HCEC 1CT (cell line): ENCODE measurements at places on chromosomes 1 and 21.
A peak's percentile ranks its signal among the peaks of the same experiment; 100 is the strongest.

DNA sequence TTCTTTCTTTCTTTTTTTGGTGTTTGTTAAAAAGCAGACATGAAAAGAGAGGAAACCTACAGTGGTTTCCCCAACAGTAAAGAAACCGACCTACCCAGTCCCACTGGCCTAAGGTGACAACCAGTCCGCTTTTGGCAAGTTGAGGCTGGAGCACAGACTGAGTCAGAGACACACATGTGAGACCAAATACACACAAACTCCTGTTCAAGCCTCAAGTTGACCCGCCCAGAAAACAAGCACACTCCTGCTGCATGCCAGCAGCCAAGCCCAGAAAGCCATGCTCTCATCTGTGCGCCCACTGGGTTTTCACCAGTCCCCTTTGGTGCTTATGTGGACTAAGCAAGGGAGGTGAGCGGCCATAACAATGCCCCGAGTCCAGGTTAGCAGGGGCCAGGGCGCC, 64.6 kb upstream of the GPR153 start:
- no peak for DNase-seq

DNA sequence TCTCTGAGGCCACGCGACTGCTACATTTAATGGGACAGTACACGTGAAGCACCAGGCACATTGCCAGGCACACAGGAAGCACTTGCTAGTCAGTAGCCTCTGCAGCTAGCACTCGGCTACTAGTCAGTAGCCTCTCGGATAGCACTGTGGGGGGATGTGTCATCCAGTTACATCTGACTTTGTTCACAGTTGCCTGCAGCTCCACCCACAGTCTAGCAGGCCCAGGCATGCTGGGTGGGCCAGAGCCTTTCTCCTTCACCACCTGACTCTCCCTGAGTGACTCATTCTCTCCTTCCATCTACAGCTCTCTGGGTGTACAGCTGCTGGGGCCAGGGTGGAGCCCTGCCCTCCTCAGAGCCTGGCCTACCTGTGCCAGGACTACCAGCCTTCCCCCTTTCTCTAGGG, 51.5 kb downstream of the PTPRF start:
- DNase-seq, result peak; percentile 93

GRCh38 chr1:53572065-53572814, 113.0 kb downstream of the DMRTB1 start:
- peak; percentile 60 for DNase-seq

DNA sequence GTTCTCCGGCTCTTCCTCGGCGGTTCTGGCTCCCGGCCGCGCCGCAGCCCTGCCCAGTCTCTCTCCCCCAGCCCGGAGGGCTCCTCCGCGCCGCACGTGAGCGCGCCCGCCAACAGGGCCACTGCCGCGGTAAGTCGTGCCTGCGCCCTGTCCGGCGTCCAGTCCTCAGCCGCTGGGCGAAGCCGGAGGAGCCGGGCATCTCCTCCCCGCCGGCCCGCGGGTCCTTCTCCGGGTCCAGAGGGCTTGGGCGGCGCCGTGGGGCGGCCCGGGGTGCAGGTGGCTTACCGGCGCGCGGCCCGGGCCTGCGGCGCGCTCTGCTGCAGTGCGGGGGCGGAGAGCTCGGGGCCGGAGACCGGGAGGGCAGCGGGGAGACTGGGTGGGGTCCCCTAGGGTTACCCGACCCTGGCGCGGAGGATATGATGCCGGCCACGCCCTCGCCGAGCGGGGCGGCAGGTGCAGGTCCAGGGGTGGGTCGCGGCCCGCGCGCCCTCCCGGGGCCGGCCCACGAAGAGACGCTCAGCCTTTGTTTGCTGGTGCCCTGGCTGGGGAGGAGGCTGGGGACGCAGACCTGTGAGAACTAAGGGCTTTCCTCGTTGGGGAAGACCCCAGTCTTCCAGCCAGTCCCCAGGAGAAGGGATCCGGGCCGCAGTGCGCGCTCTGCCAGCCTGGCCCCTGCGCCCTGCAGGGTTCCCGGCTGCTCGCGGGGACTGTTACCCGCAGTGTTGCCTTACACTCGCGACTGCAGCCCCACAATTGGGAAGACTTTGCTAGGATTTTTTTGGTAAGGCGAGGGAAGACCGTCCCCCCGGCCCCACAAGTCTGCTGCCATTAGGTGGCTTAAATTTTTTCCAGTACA, at the start of gene DOP1B:
Gene DOP1B, plus strand, starts transcription at position 10 of the 856 bp plus-strand sequence. CDS start 7,910 bp downstream, outside the sequence.
- no peak for DNase-seq

DNA sequence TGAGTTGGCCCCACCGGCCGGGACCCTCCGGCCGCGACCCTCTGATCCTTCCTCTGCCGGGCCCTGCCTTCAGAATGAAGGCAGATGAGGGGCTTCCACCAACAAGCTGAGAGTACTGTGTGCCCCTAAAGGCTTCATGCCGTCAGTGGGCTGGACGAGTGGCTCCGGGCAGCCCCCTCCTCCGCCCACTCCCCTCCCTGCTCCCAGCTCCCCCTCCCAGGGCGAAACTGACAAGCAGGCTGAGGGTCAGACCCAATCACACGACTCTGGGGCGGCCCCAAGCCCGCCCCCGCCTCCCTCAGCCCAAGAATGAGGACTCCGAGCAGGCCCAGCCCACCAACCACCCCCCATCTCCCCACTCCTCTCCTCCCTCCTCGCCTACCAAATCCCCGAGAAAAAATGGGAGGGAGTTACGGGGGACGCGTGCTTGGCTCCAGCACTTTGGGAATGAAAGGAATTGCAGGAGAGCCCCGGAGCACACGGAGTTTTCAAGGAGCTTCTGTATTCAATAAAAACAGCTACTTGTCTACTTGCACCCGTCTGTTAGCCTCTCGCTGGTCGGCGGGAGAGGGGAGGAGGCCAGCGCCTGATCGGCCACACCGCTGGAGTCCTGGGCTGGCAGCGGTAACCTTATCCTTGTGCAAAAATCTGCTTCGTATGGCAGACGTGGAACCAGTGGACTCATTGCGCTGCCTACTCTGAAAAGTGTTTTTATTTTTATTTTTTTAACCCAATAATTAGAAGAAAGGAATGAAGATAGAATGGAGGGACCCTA, at the start of gene COL11A1:
Gene COL11A1, minus strand, starts transcription at position 147 of the 775 bp plus-strand sequence. CDS start 344 bp downstream, outside the sequence.
- no peak for DNase-seq

- DNase-seq, result no peak
Observed at GRCh38 chr1:201224666-201225370, 34.2 kb downstream of the IGFN1 start.

DNA sequence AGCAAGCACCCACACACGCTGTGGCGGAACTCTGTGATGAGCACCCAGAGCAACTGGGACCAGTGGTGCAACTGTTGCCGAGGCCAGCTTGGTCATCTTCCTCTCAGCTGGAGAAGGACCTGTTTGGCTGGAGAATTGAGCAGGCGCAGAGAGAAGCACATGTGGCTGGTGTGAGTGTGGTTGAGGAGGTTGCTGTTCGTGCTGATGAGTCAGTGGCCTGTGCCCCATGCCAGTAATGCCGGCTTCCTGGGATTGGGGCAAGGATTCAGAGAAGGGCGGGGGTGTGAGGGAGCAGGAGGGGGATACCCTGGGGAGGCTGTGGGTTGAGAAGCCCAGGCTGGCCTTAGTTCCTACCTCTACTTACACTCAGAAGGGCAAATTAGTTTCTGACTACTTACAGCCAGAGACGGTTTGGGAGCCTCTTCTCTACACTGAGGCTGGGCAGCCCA, 57.5 kb upstream of the EPS8L3 start:
- DNase-seq, result peak; percentile 98

DNA sequence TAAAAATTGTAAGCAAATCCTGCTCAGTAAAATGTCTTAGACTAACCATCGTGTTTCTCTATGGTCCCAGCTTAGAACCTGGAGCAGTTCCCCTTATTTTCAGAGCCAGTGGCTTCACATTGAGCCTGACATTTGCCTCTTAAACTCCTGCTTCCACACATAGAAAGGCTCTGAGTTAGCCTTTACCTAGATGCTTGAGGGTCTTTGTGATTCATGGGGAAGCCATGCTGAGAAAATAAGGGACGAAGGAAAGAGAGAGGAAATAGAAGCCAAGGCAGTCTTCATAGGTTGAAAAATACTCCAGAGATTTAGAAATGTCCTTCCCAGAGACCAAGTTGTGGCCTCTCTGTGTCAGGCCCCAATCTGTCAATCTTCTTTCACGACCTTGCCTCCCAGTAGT, 16.1 kb upstream of the RBBP5 start:
- no peak for DNase-seq

DNA sequence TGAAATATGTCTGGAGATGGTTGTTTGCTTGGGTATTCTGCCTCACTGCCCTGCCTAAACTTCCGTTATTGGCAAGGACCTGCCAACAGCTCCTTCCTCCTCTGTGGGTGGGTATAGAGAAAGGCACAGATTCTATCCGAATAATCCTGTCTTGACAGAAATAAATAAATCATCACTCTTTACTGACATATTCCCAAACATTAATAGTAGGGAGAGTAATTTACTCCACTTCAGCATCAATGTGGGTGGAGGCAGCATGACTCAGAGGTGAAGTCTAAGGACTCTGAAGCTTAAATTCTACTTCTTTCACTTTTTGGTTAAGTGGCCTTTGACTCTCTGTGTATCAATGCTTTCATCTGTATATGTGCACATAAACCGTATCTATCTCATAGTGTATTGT, 2.9 kb downstream of the CD84 start:
- DNase-seq, result no peak

- DNase-seq, result no peak
Observed at GRCh38 chr21:31650930-31651329, 8.6 kb upstream of the SOD1 start.

DNA sequence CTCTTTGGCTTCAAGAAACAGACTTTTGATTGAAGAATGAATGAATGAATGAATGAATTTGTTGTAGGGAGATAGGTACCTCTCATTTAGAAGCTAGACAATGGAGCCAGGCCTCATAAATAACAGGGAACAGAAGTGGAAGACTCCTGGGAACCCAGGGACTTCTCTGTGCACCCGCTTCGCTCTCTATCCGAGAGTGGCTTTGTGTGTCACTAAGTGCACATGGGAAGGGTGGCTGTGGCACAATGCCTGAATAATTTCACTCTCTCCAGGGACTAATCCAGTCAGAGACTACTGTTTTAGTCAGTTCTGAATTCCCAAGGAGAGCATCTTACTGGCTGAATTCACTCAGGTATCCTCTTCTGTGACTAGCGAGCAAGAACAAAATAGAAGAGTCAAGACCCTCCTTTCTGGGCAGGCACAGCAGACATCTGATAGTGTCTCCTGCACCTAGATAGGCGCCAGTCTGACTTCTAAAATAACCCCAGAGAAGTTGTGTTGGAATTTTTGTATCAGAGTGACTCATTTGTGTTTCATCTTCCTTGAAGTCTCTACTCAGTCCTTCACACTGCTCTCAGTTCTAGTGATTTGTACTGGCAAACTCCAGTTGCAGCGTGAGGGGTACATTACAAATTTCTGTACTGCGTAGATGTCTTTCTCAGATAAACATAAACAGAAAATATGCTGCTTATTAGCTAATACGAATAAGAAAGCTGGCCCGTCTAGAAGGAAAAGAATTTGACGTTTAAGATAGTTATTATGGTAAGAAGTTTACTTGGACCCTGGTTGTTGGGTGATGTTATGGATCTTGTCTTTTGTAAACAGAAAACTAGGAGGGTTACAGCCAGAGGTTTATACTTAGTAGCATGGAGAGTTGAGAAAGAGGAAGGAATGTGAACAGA, 34.0 kb downstream of the BACH1 start:
- DNase-seq, result peak; percentile 76

- DNase-seq, result peak; percentile 63
Observed at GRCh38 chr1:226738995-226739695, at the start of gene ITPKB. Gene ITPKB, minus strand, starts transcription at chr1:226739282. Its CDS starts 1,824 bp downstream, at chr1:226737458.

- no peak for DNase-seq
Observed at GRCh38 chr1:117001254-117001927, at the start of gene CD101. Gene CD101, plus strand, starts transcription at chr1:117001760. Its CDS starts 58 bp downstream, at chr1:117001818.

DNA sequence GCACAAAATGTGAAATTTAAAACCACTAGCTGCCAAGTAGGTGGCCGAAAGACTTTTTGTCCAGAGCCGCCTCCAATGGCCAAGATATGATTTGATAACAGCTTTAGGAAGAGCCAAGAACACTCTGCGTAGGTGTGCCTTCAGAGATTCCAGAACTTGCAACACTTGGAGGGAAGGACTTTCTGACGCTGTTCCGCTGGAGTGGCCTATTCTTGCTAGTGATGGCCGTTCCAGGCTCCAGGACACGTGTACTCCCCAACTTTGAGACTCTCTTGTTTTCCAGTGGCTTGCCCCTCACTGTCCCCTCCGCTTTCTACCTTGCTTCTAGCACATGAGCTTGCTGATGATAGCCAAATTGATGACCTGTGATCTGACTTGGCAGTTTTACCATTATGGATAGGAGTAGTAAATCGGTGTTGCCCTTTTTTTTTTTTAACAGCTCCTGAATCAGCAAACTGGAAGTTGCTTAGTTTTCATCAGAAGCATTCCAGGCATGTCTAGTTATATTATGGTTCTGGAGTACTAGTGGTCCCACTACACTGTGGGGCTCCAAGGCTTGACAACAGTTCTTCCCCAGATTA, 1.0 kb downstream of the PRDX6 start:
- DNase-seq, result peak; percentile 65

DNA sequence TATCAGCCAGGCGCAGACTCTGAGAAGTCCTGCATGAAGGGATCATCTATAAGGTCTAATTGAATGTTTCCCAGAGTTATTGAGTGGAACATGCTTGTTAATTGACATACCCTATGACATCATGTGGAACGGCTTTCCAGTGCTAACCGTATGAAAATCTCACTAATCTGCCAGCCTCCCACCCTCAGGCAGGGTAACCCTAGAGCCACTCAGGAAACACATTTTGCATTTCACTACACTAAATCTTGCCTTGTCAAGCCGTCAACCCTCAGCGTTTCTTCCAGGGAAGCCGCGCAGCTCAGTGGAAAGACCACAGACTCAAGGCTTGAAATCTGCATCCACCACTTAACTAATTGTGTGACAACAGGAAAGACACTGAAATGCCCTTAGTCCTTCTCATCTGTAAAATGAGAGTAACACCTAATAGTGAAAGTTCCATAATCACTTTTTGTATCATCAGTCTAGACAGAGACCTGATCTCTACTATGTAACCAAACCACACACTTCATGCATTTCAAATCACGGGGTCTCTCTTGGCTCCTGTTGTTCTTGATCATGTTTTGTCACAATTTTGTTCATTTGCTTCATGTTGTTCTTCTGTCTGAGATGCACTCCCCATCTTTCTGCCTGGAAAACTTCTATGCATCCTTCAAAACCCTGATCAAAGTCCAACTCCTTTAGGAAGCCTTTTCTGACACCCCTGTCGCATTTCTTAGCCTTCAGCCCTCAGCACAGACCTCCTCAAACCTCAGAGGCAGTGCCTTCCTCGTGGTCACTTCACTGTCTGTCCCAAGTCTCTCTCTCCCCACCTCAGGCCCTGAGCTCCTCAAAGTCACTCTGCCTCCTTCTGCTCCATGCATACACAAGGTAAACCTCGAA, 246.5 kb downstream of the TOMM20 start:
- no peak for DNase-seq

DNA sequence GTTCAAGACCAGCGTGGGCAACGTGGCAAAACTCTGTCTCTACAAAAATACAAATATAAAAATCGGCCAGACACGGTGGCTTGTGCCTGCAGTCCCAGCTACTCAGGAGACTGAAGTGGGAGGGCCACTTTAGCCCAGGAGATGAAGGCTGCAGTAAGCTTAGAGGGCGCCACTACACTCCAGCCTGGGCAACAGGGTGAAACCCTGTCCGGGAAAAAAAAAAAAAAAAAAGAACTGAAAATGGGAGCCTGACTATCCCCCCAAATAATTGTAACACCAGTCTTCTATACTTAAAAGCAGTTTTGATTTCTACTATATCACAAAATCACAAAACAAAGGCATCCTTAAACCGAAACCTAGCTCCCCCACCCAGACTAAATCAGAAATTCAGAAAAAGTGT, 60.3 kb downstream of the CDC42BPA start:
- no peak for DNase-seq
